Cardiac fibroblast (primary cell): ENCODE measurements at places on chromosomes 1 and 21.

DNA sequence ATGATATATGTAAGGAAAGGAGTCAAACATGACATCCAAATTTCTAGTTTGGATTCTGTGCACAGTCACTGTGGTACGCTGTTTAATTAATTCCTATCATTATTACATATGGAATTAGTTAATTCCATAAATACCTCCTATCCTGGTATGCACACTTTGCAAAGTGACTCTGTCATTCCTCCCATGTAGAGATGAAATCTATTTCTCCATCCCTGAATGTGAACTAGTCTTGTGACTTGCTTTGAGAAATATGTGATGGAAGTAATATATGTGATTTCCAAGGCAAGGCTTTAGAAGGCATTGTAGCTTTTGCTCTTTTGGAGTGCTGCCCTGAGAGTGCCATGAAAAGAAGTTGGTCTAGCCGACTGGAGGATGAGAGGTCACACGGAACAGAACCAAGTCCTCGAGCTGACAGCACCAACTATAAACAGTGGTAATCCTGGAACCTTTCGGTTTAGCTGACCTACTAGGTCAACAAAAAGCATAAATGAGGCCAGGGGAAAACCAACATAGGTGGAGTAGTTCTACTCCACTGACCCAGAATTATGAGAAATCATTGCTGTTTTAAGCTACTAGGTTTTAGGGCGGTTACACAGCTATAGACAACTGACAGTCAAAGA is 1.5 kb downstream of the SELENOF start:
- DNase-seq = peak; percentile 9

DNA sequence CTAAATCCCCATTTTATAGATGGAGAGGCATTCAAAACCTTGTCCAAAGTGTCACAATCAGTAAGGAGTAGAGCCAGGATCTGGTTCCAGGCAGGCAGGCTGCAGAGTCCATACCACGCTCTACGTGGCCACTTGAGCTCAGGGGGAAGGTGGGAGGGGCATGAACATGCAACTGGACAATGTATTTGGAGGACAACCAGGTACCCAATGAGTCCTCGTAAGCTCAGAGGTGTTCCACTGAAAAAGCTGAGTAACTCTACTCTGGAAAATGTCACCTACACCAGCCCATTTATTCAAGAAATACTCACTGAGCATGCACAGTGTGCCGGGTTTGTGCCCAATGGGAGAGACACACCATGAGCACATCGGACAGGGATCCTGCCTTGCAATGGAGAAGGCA is 11.2 kb upstream of the GUCA2B start:
- no peak for DNase-seq

DNA sequence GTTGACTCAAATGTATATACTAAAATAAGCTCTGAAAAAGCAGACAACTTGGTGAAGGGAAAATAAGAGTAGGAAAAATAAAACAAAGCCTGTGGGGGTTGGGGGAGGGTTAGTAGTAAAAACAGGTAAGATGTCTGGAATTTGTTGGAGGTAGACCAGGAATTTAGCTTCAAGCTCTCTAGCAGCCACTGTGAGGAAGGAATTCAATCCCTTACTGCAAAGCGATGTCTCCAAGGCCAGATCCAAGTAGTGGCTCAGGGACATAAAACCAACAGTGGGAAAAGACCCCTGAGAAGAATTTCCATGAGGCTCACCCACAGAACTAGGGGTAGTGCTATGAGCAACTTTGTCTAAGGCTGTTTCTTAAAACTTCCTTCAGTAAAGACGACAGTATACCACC is 7.8 kb downstream of the ANGPTL7 start:
- no peak for DNase-seq

GRCh38 chr21:34243562-34243961 is 120.2 kb upstream of the KCNE2 start:
- peak; percentile 42 for DNase-seq
